GM04504 (cell line): ENCODE measurements at places on chromosomes 3 and 15.

GRCh38 chr15:42371096-42371495 lies 11.8 kb downstream of the CAPN3 start:
- no peak for DNase-seq

- DNase-seq, result no peak
Measured at GRCh38 chr3:108208831-108209230, 13.4 kb downstream of the IFT57 start.

DNA sequence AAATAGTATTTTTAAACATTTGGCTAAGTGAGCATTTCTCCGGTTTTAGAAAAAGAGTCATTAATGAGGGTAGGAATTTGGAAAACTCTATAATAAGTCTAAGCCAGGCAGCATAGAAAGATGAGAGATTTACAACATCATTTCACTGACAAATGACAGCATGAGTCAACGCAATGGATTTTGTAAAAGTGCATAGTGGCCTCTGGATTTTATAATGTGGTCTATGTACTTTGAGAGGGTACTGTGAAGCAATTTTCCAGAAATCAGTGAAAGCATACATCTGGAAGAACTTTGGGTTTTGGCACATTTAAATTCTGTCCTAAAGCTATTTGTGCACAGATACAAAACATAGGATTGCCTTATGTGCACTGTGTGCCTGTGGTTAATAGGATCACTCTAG lies 130.8 kb upstream of the CCNL1 start:
- peak; percentile 87 for DNase-seq

DNA sequence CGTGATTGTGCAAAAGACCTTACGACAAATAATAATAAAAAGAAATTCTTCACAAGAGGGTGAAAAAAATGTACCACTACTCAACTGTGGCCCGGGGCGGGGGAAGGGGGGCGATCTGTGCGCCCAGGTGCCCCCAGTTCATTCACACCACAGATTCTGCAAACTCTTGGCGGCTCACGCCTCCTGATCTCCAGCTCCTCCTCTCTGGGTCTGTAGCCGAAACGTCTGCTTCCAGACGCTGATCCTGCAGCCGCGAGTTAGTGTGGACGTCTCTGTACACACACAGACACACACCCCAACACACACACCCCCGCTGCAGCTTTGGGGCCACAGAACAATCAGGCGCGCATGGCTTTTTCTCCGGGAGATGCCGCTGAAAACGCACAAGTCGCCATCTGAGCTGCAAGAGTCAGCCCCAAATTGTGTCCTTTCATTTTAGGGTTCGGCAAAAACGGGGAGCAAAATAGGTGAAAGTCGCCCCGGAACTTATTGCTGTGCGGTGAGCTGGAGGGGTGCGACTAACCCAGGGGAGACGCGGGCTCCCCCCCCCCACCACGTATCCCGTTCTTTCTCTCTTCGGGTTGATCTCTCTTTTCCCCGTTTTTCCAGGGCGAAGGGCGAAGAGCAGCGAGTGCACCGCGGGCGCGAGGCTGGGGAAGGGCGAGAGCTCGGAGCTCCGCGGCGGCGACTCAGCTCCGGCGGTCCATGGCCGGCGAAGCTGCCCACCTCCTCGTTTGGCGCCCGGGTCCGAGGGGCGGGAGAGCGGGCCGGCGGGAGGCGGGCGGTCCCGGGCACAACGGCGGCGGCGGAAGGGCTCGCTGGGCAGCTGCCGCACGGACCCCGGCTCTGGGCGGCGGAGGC lies 505 bp upstream of the WNT5A start:
- no peak for DNase-seq

DNA sequence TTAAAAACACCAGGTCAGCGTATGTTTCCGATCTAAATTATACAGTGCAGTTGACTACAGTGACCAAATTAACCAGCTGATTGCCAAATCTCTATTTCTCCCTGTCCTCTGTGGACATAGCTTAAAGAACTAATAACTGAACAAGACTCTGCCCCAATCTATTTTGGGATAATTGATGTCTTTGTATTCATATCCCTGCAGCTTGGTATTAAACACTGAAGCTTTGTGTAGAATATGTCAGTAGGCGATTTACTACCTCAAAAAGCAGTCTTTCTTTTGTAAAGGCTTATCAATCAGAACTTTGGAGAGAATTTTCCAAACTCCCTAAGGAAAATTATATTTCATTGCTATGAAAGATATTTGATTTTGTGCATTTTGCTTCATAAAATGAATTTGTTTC lies 258.2 kb downstream of the SOX2 start:
- no peak for DNase-seq

GRCh38 chr3:27717200-27717852 lies 4.8 kb downstream of the EOMES start:
- DNase-seq, result no peak

DNA sequence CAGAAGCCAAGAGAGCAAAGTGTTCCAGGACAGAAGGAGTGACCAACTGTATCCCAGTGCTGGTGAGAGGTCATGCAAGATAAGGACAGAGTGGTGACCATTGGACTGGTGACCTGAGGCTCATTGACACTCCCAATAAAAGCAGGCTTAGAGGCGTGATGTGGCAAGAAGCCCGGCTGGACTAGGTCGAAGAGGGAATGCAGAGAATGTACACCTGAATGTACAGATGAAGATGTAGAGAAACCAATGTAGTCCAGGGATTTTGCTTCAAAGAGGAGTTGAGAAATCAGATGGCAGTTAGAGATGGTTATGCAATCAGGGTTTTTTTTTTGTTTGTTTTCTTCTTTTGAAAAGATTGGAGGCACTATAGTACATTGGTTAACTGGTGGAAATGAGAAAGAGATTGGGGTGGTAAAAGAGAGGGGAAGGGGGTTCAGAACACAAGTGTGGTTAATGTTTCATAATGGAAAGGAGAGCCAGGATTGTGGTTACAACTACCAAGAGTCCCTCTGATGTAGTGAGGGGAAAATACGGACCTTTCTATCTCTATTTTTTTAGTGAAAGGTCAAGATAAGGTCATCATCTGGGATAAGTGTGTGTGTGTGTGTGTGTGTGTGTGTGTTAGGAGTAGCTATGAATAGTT lies 23.3 kb downstream of the ST3GAL6 start:
- DNase-seq, result no peak

- no peak for DNase-seq
Measured at GRCh38 chr3:106570426-106570825, 701.6 kb upstream of the CBLB start.

DNA sequence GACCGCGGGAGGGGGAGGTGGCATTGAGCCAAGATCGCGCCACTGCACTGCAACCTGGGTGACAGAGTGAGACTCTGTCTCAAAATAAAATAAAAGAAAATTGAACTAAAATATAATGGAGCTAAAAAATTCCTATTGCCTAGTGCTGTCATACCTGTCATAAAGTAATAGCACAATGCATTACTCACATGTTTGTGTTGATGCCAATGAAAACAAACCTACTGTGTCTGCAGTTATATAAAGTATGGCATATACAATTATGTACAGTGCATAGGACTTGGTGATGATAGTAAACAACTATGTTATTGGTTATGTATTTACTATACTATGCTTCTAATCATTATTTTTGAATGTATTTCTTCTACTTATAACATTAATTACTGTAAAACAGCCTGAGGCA lies 411.6 kb downstream of the CADM2 start:
- no peak for DNase-seq

DNA sequence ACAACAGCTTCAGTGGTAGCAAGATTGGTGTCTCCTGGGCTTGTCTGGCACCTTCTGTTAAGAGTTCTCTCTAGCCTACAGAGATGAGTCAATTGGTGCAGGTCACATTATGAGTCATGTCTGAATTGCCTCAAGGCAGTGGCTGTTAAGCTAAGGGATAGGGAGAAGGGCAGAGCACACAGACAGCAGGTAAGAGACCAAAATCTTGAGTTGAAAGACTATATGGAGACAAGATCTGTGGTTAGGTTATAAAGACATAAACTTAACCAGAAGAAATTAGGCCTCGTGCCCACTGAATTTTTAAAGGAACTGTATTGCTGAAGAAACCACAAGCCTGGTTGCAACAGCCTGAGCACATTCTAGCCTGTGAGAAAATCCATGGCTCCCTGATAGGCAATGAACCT lies 19.2 kb upstream of the KPNA1 start:
- peak; percentile 68 for DNase-seq

DNA sequence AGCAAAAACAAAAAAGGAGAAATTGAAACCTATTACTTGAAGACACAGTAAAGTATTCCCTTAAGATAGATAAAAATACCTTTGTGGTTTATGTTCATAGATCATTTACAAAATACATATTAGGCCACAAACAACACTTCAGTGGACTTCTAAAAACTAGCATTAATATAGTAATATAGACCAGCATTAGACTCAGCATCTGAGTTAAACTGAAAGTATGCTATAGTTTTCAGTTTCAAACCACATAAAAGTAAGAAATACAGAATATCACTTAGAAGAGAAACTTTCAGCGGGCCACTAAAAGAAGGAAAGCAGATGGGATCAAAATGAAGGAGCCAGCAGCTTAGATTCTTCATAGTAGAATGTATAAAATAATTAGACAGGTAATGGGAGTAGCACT lies 86.6 kb downstream of the MSL2 start:
- DNase-seq, result no peak
